EL (cell line): ENCODE measurements at places on chromosomes 7 and 10.

GRCh38 chr10:101695404-101695890, 477 bp upstream of the FBXW4 start:
- DNase-seq: peak; percentile 19

- DNase-seq: no peak
Measured at GRCh38 chr10:91969297-91969696, 45.7 kb downstream of the BTAF1 start.

- no peak for DNase-seq
Measured at GRCh38 chr7:111018960-111019736, 71.8 kb upstream of the LRRN3 start.

DNA sequence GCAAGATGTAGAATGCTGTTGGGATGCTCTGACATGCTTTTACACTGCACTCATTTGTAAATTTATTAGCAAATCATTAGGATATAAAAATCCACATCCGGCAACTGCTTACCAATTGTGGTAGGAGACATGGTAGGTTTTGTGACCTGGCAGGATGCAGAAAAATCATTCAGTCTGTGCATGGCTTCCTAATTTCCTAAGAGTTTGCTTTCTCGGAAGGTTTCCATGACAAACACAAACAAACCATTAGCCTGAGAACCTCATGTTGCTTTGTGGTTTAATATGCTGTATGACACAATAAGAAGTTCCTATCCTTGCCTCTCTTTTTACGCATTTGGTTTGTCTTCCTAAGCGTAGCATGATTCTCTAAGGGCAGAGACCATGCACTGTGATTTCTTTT, 14.7 kb upstream of the LMBR1 start:
- peak; percentile 72 for DNase-seq

GRCh38 chr10:51583976-51584375, 115.4 kb downstream of the CSTF2T start:
- DNase-seq: no peak

- no peak for DNase-seq
Measured at GRCh38 chr10:117616179-117616578, 73.6 kb downstream of the EMX2 start.

- DNase-seq: peak; percentile 60
Measured at GRCh38 chr10:43407148-43407575, 1.8 kb downstream of the HNRNPF start.

DNA sequence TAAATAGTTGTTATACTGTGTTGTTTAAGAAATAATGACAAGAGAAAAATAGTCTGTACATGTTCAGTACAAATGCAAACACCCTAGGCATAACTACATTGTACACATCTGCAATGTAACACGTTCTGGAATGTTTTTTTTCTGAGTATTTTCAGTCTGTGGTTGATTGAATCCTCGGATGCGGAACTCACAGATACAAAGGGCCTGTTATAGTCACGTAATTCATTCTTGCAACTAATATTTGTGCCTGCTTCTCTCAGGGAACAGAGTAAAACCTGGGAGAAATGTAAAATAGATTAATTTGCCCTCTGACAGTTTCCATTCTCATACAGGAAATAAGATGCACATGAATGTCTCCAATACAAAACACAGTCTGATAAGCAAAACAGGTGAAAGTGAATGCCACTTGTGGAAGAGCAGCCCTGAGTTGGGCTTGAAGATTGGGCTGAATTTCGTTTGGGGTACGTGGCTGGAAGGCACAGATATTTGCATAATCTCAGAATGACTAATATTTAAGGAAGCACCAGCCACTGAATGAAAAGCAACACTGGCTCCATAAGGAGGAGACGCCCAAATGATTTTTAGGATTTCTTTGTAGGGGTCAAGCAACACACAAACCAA, 19.1 kb downstream of the DENND2A start:
- DNase-seq: peak; percentile 74

DNA sequence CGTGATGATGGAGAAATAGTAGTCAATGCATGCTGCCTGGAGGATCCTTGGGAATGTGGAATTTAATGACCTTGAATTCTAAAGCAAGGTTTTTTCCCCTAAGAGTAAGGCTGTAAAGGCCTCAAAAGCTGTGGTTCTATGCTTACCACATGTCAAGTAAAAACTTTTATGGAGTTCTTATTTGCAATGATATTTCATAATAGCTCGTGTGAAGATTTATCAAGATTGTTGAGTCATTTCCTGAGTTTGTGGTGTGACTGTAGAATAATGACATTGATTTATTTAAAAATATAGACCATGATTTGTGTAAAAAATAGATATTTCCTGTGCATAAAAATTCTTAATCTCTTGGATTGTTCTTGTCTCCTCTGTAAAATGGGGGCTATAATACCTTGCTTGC, 67.5 kb upstream of the SORCS1 start:
- no peak for DNase-seq

GRCh38 chr7:143416565-143417149, 8.0 kb upstream of the EPHA1 start:
- peak; percentile 53 for DNase-seq

GRCh38 chr7:55435466-55435865, 70.3 kb downstream of the LANCL2 start:
- DNase-seq: no peak

DNA sequence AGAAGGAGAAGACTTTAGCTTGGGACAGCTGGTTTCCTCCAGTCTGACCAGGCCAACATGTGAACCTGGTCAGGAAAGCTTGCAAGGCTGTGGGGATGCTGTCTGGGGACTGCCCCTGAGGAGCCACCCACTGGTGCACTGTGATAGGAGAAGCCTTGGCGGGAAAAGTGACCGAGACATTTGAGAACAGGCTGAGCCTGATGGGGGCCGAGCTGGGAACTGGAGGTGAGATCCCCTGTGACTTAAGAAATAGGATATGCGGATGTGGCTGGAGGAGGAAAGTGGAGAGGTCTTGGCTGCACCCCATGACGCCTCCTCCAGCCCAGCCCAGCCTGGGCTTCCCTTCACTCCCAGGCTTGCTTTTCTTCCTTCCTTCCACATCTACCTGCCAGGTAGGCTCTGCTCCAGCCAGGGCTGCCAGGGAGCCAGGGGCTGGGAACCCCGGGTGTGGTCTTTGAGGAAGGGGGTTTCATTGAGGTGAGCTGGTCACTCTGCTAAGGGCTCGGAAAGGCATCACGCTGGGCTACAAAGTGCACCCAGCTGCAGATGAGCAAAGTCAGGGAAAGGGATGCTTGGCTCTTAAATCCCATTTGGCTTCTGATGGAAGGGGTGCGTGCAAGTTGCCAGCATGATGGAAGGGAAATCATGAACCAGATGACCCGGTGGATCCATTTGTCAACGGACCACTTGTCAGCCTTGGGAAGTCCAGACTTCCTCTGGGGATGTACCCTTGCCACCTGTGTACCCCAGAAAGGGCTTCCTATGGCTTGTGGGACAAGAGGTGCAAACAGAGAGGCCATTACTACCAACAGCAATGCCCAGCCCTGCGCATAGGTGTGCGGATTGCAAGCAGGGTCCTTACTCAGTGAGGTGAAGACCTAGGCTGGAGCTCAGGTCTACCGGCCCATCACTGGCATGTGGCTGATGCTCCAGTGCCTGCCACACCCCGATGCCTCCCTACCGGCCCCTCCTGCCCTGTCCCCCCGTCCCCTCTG, 66.3 kb downstream of the C10orf143 start:
- DNase-seq: no peak

DNA sequence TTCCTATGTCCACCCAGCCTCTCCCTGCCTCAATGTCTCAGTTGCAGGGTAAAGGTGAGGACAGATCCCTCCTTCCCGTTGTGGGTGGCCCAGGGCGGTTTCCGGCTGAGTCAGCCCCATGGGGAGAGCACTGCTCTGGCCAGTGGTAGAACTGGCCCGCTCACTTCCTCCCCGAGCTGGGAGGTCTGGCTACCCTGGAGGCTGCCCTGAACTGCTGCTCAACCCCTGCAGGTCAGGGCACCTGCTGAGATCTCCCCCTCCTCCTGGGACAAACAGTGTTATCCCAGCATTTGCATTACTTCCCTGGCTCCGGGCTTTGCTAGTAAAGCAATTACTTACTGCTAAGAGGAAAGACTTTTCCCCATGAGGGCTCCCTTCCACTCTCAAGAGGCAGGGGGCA, 21.4 kb upstream of the IMPDH1 start:
- no peak for DNase-seq

DNA sequence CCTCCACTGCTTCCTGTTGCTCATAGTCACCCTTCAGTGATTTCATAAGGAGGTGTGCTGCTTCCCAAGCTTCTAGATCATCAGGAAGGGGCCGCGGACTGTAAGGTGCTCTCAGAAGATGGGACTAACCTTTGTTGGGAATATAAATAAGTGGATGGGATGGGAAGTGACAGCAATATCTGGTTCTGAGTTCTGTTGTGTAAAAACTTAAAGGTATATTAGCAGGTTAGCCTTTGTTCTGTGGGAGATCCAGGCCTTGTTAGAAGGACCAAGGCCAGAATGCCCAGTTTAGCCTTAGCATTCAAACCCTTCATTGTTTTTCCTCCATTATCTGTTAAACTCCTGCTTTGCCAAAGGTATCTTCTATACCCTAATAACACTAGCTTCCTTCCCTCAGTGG, 12.4 kb downstream of the BUB3 start:
- DNase-seq: no peak

DNA sequence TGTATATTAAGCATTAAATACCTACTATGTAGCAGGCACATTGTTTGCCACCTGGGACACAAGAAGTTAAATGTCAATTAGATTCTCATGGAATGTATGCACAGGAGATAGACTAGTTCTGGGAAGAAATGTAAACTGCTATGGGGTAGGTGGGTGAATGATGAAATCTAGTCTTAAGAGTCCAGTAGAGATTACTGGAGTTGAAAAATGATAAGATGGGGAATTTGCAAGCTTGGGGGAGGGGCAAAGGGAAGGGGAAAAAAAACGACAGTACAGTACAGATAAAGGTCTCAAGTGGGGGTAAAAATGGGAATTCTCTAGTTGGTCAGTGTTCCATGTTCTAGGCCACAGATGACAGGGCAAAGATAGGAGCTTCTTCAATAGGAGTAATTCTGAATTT, 94.4 kb downstream of the ATE1 start:
- no peak for DNase-seq

DNA sequence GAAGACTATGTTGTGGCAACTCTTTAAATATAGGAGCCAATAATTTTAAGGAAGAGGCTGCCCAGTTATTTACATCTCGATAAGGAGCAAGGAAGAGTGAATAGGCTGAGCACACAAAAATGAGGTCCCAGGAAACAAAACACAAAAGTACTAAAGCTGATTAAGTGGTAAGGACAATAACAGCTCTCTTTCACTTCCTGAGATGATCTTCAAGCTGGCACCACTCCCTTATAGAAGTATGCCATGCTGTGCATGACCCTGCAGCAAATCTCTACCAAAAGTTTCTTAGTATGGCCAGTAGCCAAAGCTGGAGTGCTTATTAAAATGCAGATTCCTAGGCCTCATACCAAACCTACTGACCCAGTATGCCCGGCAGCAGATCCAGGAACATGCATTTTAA, 39.7 kb downstream of the CADPS2 start:
- DNase-seq: no peak

- DNase-seq: no peak
Measured at GRCh38 chr7:104371216-104371979, 43.0 kb downstream of the LHFPL3 start.

DNA sequence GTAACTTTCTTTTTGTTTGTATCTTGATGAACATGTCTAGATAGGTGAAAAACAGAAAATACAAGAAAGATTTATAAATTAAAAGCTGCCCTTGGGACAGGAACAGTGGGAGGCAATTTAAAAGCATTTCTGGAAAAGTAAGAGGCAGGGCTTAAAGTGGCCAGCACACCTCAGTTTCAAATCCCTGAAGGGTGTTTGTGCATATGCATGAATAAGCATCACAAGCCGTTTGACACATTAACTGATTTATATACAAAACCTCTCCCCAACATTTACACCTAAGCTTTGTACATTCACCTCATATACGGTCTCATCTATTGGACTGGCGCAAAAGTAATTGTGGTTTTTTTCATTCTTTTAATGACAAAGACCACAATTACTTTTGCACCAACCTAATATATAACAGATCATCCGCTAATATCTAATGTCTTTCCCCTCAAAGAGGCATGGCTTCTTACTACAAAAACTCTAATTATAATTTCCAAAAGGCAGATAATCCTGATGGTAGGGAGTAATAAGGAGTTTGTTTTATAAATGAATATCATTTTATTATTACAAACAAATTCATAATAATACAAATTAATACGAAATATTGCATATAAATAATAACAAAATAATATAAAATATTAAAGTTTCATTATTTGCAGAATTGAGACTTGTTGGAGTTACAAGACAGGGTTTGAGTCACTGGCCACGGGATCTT, 48.3 kb downstream of the LRGUK start:
- DNase-seq: no peak

GRCh38 chr10:102555781-102556328, 52.1 kb downstream of the SUFU start:
- DNase-seq: peak; percentile 74

DNA sequence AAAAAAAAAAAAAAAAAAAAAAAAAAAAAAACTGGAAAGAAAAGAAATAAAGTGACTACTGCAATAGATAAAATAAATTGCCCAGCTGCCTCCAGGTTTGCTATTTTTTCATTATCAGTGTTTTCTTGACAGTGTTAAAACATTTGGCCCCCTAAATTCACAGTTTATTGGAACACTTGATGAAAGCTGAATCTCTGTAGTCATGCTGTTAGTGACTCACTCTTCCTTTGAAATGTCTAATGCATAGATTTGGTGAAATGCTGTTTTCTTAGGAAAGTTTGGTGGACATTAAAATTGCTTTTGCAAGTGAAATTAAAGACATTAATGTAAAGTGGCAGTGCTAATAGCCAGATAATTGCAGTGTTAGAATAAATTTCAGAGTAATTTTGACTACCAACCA, 785.2 kb downstream of the NRG3 start:
- no peak for DNase-seq

- peak; percentile 51 for DNase-seq
Measured at GRCh38 chr10:12181065-12181775, 14.5 kb downstream of the NUDT5 start.

DNA sequence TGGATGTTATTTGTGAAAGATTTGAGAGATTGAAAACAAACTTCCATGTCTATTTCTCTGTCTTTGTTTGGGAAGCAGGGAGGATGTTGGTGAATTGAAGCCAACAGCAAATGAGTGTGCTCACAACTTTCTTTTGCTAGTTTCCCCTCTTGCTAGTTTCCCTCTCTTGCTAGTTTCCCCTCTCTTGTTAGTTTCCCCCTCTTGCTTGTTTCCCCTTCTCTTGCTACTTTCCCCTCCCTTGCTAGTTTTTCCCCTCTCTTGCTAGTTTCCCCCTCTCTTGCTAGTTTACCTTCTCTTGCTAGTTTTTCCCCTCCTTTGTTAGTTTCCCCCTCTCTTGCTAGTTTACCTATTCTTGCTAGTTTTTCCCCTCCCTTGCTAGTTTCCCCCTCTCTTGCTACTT, 613.3 kb downstream of the LRMDA start:
- DNase-seq: no peak

GRCh38 chr10:71504168-71504567, 107.4 kb downstream of the CDH23 start:
- no peak for DNase-seq
